WTC11 (cell line): ENCODE measurements at places on chromosomes 11 and 22.

- DNase-seq, result no peak
Measured at GRCh38 chr11:12087075-12088004, 23.1 kb upstream of the MICAL2 start.

DNA sequence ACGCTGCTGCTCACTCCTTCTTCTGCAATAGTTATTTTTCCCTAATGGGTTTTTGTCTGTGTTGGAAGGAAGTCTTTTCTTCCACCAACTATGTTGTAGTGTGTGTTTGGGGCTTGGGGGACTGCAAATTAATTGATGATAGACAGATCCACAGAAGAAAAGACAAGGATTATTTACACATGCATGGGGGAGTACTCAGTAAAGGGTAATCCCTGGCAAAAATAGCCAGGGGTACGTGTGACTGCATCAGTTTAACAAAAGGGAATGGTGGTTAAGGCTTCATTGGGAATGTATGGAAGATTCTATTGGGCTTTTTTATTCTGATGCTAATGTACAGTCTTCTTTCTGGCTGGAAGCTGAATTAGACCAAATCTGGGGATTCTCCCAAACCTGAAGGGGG lies 20.2 kb upstream of the FEZ1 start:
- DNase-seq, result no peak

DNA sequence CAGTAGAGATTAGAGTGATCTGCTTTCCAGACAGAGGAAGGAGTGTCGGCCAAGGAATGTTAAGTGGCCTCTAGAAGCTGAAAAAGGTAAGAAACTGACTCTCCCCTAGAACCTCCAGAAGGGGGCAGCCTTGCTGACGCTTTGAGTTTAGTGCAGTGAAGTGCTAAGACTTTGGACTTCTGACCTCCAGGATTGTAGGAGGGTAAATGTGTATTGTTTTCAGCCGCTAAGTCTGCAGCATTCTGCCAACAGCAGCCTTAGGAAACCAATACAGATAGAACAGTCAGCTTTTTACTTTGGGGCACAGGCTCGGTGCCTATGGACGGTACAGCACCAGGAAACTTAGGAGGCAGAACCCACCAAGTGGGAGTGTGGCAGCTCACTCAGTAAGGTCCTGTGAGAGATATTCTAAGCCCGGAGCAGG lies 3.6 kb upstream of the TBC1D22A start:
- peak; percentile 70 for DNase-seq

DNA sequence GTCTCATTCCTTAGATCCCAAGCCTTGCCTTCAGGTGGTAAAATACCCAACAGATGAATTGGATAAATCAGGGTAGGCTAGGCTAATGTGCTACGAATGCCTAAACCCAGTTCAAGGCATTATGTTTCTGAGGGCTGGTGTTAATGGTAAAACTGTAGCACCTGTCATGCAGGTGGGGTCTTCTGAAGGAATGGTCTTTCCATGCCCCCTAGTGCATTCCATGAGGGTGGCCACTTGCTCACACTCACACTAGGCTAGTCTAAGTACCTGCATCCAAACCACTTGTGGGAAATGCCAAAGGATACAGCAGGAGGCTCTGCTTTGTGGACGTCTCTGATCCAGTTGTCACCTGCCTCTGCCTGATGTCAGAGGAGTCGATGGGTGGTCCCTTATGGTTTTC lies 24.2 kb upstream of the UCP3 start:
- DNase-seq, result no peak

DNA sequence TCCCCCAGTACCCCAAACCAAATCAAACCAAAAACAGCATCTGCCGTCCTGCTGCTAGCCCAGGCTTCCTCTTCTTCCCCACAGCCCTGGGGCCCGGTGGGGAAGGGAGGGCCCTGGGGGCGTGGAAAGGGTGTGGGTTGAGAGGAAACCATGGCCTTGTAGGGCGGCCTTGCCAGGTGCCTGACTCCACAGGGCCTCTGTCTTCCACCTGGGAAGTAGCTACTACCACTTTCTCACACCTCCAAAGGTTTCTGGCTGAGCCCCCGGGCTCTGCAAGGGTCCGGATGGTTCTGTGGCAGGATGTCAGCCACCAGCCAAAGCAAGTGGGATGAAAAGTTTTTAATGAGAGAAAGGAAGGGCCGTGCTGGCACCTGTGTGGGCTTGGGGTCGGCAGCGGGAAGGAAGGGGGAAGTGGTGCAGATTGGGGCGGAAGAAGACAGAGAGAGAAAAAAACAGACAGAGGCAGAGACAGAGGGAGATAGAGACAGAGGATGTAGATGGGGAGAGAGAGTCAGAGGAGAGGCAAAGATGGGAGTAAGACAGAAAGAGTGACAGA lies 10.5 kb downstream of the TPST2 start:
- no peak for DNase-seq

- DNase-seq, result no peak
Measured at GRCh38 chr22:40279017-40279416, 67.3 kb upstream of the ADSL start.

- DNase-seq, result no peak
Measured at GRCh38 chr22:29695129-29695926, 24.5 kb upstream of the CABP7 start.

GRCh38 chr11:119422809-119423508 lies at the start of gene THY1:
Gene THY1, minus strand, starts transcription at chr11:119423172. Its CDS starts 2,267 bp downstream, at chr11:119420905.
- peak; percentile 76 for DNase-seq

DNA sequence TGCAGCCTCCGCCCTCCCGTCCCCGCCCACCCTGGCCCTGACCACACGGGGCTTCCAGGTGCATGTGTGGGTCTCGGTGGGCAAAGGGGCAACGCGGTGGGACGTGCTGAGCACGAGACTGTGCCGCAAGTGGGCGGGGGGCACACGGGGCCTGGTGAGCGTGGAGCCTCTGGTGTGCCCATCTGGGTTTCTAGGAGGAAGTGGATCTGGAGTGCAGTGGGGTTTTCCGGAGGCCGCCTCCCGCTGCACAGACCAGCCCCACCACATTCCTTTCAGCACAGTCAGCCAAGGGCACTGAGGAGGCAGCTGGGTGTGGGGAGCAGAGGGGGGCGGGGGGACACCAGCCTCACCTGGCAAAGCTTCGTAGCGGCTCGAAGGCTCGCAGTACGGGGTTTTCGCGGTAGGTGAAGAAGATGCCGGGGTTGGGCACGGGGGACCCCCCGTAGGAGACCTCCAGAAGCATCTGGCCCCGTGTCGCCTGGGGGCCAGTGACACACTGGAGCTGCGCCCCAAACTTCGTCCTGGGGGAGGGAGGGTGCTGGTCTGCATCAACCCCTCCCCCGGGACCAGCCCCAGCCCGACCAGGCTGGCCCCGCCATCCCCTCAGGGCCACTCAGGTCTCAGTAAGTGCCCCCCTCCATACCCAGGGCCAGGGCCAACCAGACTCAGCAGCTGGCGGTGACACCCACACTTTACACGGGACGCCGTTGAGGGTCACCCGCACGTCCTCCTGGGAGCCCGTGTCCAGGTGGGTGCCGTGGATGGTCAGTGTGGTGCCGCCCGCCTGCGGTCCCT lies 12.4 kb upstream of the MAPK11 start:
- no peak for DNase-seq

- no peak for DNase-seq
Measured at GRCh38 chr11:110530900-110531741, 101.4 kb downstream of the FDX1 start.

DNA sequence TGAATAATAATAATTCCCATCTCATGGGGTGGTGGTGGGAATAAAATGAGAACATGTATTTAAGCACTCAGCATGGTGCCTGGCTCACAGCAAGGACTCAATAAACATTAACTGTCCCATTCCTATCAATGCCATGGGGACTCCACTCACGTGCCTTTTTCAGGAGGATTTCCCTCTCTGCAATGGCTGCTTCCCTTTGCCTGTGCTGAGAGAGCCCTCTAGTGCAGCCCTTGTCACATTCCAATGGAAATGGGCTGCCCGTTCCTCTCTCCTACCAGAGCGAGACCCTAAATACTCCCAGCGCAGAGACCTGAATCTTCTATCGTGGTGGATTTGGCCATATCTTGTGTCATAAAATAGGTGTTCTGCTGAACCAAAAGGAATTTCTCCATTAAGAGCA lies 621.5 kb upstream of the B3GAT1 start:
- peak; percentile 63 for DNase-seq

DNA sequence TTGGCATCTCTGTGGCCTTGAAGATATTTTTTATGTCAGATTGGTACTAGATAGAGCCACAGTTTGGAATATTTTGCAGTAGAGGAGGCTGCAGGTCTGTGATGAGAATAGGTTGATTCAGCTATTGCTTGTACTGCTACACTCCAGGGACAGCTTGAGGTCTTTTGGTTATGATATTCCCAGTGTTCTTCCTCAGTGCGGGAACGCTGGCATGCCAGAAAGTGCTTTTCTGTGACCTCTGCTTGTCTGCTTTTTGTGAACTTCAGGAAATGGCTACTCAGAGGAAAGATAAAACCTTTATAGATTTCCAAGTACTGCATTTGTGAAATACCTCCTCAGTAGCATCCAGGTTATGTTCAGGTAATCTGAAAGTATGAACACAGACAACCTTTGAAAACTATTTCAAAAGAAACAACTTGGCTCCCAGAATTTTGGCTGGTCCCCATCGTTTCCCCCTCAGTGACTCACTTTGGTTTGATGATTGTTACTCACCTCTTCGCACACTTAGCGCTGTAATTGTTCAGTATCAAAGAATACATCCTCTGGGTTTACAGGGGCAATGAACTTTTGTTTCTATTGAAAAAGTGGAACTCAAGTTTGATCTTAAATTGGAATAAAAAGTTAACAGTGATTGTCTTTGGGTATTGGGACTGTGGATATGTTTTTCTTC lies 191.4 kb downstream of the HIPK3 start:
- DNase-seq, result no peak

DNA sequence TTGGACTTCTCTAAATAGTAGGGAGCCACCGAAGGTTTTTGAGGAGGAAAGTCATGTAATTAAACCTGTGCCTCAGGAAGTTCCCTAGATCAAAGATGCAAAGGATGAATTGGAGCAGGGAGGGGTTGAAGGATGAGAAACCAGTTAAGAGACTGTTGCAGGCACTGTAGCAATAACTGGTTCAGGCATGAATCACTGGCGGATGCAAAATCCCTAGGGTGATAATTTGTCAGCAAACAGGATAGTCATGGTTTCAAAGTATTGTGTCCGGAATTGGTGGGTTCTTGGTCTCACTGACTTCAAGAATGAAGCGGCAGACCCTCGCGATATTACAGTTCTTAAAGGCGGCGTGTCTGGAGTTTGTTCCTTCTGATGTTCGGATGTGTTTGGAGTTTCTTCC lies 19.9 kb downstream of the TRIOBP start:
- DNase-seq, result no peak

DNA sequence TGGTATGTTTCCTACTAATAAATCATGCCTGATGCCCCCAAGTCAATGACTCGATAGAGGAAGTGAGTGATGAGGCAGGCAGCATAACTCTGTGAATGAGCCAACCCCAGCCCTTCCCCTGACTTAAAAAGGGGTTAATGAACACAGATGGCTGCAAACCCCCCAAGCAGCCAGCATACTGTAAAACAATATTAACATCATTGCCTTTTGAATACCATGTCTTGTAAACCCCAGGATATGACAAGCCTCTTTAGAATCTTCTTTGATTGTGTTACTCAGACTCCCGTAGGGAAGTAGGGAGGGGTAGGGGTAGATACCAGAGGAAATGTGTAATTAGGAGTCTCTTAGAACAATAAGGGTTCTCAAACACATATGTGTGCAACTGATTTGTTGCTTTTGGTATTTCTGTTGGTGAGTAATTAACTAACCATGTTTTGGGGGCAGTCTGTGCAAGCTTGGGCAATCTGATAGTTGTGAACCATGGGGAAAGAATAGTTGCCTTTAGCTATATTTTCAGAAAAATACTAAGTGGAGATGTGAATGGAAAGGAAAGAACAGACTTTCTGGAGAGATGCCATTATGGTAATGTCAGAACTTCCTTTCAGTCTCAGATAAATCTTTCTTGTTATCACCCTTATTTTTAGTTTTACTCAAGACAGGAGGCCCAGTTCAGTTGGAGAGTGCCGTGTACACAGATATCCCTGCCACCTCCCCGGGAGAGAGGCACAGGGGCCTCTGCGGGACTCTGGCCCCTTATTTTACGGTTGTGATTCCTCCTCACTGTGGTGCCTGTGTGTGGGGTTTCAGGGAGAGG lies 701.8 kb downstream of the NTM start:
- no peak for DNase-seq

DNA sequence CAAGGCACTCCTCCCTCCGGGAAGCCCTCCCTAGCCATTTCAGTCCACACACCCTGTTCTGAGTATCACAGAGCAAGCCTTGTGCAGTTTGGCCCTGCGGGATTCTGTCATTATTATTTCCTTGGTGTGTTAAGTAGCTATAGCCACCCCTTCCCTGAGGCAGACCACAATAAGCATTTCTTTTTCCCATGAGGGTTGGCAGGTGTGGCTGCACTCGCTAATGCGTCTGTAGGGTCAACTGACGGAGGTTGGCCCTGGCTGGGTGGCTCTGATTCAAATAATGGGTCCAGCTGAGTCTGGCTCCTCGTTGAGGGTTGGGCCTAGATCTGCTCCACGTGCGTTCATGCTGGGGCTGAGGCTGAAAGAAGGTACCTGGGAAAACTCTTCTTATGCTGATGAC lies 5.1 kb downstream of the F2 start:
- DNase-seq, result no peak

DNA sequence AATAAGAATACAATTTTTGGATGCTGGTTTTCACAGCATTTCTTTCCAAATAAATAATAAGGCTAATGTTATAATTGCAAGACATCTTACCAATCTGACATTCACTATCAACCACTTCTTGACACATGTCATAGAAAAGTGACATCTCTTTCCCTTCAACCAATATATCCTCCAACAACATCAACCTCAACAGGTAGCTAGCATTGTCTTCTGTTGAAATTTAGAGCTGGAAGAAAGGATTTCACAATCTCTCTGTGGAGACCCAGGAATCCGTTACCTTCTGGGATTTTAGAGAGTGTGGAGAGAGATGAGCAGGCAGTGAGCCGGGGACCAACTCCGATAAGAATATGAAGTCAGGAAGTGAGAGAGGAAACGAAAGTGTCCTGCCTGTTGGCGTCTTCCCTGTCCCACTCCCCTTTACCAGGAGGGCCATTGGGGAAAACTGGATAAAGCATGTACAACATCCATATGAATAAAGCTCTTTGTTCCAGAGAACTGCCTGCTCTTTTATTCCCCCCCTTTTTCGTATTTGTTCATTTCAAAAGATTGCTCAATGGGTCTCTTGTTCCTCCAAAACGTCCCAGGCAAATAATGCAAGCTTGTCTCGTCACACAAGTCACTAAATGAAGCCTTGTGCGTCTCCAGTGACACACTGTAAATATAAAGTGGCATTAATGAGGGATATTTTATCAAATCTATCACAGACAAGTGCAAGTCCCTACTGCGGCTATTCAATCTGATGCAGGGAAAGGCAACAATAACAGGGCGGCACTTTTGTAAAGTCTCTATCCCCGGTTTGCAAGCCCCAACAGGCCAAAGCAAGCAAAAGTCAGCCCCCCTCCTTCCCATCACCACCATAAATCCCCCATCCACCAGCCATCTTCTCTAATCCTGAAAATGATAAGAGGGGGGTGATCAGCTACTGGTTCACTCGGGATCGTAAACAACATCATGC lies 3.4 kb downstream of the CADM1 start:
- no peak for DNase-seq

- no peak for DNase-seq
Measured at GRCh38 chr11:29334776-29335130, 682.1 kb downstream of the KCNA4 start.
